IMR-90 (cell line): ENCODE measurements at places on chromosomes 12 and 14.

GRCh38 chr14:78091361-78091760, 78.8 kb upstream of the NRXN3 start:
- DNase-seq = no peak

DNA sequence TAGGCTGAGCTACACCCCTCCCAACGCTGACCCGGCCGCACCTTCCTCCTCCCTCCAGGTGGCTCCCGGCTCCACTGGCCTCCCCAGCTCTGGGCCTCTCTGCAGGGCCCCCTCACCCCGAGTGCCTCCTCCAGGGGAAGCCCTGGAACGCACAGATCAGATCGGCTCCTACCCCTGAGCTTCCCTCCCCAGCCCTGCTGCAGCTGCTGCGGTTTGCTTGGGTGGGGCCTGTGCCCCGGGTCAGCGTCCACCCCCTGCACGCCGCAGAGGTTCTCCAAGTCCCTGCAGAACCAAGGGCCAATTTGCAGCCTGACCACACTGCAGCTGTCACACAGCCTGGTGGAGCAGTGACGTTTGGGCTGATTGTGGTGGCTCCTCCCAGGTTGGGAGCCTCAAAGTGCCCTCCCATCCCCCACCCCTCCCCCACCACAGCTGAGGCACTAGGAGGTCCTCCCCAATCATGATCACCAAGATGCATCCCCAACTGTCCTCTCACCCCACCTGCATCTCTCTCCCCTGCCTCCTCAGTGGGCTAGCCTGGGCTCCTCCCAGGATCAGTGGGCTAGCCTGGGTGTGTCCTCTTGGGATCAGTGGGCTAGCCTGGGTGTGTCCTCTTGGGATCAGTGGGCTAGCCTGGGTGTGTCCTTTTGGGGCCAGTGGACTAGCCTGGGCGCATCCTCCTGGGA, 12.8 kb upstream of the FBRSL1 start:
- DNase-seq = no peak

DNA sequence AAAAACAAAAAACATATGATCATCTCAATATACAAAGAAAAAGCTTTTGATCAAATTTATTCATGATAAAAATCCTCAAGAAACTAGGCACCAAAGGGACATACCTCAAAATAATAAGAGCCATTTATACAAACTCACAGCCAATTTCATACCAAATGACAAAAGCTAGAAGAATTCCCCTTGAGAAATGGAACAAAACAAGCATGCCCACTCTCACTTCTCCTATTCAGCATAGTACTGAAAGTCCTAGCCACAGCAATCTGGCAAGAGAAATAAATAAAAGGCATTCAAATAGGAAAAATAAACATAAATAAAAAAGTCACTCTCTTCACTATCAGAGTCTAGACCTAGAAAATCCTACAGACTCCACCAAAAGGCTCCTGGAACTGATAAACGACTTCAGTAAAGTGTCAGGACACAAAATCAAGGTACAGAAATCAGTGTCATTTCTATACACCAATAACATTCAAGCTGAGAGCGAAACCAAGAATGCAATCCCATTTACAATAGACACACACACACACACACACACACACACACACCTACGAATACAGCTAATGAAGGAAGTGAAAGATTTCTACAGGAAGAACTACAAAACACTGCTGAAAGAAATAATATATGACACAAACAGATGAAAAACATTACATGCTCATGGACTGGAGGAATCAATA, 1486.2 kb upstream of the SEL1L start:
- DNase-seq = no peak

DNA sequence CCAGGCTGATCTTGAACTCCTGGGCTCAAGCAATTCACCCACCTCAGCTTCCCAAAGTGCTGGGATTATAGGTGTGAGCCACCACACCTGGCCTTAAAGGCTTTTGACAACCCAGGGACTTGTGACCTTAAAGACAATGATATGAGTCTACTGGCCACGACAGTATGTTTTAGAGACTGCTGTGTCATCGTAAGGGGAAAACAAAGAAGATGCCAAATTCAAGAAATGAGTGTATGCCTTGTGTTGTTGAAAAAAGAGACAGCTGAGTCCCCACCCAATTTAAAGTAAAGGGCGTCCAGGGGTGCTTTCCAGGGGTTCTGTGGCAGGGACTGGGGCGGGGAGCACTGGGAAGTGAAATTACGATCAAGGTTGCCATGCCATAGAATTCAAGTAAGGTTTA, 26.4 kb upstream of the FBXO21 start:
- no peak for DNase-seq

- no peak for DNase-seq
These were observed 227.3 kb upstream of the USP15 start for GRCh38 chr12:62032870-62033269.

DNA sequence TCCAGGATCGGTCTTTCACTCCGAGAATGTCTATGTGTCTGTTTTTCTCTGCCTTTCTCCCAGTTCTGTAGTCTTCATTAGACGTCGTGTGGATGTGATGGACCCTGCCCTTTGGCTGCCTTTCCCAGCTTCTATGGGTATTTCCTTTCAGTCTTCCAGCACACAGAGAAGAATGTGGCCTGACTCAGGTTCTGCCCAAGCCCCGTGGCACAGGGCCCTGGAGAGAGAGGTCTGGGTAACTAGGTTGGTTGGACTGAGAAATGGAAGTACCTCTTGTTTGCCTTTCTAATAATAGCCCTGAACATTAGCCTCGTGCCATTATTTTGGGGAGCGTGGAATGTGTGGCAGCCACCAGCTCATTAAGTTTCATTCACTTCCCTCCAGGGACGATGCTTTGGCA, 3.8 kb downstream of the FOXJ2 start:
- DNase-seq = no peak

DNA sequence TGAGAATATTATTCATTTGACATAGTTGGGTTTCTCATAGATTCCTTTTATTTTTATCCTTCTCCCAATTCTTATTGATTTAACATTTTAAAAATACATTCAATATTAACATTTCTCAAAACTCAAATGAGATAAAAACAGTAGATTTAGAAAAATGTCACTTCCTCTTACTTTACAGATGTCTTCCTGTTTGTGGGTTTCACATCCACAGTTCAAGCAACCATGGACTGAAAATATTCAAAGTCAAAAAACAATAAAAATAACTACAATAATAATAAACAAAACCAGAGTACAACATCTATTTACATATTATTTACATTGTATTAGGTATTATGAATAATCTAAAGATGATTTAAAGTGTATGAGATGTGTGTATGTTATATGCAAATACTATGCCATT, 111.3 kb upstream of the SLC16A7 start:
- DNase-seq = no peak

DNA sequence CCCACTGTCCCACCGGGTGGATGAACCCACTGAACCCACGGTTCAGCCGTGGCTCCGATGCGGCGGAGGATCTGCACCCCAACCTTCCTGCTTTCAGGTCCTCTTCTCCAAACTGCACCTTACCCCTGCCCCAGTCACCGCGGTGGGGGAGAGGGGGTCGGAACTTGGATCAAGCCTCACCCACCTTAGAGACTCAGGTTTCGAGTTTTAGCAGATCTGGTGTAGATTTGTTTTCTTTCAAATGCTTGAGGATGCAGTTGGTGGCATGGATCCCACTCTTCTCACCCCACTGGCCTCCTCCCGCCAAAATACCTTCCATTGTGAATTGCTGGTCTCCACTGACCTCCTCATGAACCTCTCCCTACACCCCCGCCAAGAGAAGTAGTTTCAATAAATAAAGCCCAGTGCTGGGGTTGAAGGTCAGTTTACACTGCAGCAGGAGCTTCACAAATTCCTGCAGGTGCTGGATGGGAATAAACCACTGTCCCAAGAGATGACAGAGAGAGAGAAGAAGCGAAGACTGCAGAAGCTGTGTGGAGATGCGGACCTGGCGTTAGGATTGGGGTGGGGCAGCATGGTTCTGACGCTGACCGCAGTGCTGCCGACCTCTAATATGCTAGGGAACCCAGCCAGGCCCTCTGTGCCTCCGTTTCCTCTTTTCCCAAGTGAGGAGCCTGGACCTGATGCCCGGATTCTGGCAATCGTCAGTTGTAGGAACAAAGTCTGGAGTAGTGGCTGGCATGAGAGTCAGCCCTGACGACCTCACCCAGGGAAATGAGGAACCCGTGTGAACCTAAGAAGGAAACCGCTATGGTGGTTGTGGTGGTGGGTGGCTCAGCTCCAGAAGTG, 7.4 kb downstream of the TTC6 start:
- no peak for DNase-seq

DNA sequence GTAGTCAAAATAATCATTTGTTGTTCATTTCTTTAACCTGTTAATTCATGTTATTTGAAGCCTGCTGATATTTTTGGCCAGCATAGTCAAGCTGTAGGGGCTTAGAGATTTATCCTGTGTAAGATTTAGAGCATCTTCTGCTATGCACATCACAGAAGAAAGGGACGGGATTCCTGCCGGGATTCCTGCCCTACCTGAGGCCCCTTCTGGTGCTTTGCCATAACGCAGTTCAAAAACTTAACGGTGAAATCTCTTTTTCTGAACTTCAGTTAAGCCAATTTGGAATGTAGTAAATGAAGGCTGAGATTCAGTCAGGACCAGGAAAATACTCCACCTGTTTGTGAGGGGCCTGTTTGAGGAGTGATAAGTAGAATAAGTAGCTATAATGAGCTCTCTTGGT, 50.7 kb upstream of the TMEM260 start:
- DNase-seq = no peak

DNA sequence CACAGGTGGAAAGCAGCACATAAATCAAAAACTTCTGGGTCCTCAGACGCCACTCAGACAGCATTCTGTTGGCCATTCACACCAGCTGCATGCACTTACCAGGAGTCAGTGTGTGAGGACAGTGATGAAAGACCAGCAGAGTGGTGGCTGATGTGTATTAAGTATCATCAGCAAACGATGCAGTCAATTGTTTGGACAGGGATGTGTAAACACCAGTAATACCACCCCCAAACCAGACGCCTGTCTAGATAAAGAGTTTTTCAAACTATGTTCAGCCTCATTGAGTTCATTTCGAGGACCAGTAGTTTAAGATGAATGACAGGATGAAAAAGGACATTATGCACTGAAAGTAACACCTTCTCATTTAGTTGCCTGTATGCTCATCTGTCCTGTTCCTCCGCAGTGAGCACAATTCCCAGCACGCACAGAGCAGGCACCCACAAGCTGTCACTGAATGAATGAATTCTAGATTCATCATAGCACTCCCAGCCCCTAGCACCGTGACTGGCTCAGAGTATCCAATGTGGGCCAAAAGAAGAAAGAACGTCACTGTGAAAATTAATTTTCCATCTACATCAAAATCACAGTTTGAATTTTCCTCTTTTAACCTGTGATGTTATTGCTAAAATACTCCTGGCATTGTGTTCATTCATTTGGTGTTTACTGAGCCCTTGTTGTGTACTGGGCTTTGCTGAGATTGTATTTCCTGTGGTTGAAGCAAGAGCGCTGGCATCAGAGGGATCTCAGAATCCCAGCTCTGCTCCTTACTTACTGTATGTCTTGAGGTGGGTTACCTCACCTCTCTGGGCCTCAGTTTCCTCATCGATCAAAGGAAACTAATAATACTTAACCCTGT, 124.8 kb upstream of the NOS1 start:
- DNase-seq = no peak

DNA sequence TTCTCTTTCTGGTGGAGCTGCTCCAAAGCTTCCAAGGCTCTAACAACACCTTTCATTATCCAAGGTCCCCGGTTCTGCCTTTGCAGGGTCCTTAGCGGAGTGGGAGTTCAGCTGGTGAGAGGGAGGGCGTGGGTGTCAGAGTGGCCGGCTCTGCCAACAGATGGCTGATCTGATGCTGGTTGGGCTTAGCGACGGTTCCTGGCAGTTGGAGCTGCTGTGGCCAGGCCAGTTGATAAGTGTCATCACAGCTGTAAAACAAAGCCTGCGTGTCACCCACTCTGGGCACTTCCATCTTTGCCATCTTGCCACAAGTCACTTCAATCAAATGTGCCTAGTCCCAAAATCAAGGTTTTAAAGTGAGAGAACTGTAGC, 36.3 kb downstream of the RIN3 start:
- DNase-seq = peak; percentile 16

DNA sequence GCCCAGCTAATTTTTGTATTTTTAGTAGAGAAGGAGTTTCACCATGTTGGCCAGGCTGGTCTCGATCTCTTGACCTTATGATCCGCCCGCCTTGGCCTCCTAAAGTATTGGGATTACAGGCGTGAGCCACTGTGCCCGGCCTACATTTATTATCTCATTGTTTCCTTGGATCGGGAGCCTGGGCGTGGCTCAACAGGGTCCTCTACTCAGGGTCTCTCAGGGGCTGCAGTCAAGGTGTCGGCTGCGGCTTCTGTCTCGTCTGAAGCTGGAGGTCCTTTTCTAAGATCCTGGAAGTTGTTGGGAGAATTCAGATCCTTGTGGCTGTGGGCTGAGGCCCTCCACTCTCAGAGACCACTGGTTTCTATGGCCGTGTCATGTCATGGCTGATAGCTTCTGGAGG, 65.5 kb upstream of the SCN8A start:
- DNase-seq = no peak

DNA sequence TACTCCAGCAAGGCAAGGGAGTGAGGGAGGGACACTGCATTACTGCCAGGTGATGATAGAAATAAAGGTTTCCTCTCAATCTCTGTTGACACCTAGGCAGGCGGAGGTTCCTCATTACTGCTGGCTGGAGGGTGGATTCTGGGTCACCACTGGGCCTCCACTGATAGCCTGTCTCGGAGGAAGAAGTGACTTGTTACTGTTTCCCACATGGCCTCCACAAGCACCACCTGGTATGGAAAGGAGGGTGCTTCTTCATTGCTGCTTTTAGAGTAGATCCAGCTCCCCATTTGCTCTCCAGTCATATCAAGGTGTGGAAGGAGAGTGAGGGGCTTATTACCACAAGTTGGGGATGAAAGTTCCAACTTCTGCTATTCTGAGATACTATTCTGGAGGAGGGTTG, 6.4 kb downstream of the PRR4 start:
- no peak for DNase-seq

GRCh38 chr14:105045710-105046326, 19.4 kb downstream of the GPR132 start:
- DNase-seq = peak; percentile 74

GRCh38 chr14:33569821-33570687, 380.8 kb downstream of the EGLN3 start:
- DNase-seq = no peak
